ENCODE measurements at places on chromosomes 12 and 14.

DNA sequence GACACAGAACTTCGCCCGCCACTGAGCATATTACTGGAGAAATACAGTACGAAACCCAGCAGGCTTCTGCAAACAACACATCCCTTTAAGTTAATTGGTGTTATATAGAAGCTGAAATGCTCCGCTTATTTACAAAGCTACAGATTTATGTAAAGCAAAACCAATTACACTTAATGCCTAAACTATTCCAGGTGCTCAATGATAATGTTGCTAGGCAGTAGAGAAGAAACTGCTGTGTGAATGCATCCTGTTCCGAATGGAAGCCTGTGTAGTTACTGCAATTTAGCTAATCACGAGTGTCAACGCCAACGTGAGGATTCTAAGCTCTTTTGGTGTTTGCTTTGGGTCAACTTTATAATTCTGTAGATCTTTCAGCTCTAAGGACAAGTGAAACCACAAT, 89.8 kb downstream of the SLC15A5 start:
- no peak for DNase-seq

GRCh38 chr12:46373301-46374296, 1.0 kb upstream of the SLC38A2 start:
- DNase-seq = no peak

DNA sequence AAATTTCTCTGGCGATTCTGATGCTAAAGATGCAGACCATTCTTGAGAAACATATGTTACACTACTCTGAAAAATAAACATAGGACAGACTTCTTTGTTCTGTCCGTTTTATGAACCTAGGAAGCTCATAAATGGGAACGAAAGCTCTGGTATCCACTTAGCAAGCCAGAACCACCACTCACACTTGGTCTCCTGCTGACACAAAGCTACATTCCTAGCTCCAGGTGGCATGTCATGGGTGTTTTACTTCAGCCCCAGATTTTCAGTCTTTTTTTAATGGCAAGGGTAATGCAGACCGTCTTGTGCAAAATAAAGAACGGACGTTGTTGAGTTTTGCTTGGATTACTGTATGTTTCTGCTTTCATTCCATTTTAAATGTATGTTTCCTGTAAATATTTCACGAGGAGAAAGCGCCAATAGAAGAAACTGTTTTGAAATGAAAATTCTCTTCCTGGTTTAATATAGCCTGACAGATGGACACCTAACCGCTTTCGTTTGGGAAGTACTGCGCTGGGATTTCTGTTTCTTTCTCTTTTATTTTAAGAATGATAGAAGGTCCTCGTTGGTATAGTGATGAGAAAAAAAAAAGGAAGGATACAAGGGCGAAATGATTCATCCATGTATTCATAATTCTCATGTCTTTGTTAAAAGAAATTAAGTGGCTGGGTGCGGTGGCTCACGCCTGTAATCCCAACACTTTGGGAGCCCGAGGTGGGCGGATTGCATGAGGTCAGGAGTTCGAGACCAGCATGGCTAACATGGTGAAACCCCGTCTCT, 871 bp upstream of the COQ5 start:
- DNase-seq = no peak

DNA sequence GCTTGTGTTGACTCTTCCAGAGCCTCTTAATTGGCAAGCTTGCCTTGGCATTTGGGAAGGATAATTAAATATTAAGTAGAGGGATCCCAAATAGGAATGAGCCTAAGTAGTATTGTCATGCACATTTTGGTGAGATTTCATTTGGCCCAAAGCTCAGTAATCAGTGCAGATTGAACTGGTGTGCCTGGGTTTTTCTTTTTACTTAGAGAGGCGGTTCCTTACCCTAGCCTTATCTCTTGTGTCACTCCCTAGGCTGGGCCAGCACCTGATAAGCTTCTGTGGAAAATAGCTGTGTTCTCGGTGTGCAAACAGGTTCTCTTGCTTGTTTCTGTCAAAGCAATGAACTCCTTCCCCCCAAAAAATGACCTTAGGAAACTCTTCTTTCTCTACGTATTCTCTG, 9.3 kb upstream of the B4GALNT3 start:
- DNase-seq = no peak

DNA sequence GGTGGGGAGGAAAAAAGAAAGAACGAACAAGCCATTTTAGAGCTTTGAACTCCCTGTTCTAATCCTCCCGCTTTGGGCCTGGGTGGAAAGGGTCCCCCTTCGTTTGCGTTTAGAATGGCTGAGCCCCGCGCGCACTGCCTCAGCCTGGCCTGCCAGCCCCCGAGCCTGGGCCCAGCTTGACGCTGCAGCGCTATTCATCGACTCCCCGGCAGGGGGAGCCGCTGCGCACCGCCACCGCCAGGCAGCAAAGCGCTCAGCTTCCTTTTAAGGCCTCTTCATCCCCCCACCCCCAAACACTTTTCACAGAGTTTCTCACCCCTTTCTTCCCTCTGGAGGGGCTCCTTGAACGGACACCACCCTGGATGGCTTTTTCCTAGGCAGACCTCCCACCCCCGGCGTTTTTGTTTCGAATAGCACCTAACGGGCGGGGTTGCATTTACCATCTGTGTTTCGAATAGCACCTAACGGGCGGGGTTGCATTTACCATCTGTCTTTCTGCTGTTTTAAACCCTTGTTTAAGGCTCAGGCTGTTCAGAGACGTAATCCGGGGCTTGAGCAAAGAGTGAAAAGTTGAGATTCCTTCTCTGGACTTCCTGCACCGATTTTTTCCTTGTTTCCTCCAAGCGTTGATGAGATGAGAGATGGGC, 56.4 kb upstream of the PIWIL1 start:
- DNase-seq = no peak

- peak; percentile 10 for DNase-seq
These were observed 126.9 kb downstream of the DUSP6 start for GRCh38 chr12:89225401-89225800.

DNA sequence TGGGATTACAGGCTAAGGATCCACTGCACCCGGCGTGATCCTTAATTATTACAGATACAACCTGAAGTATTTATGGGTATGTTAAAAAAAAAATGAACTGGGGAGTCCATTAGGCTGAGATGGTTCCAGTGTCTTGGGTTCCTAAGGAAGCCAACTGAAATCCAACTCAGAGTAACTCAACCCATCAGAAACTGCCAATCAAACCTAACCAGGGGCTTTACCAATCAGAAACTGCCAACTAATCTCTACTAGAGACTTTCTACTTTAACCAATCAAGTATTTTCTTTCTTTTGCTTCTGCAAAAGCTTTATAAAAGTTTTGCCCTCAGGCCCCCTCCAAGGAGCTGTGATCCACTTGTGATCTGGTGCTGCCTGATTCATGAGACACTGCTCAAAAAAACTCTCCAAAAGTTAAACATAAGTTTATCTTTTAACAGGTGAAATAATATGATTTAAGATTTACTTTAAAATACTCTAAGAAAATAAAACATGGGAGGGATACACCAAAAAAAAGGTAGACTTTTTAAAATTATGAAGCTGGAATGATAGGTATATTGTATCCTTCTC, 88.0 kb downstream of the ACADS start:
- DNase-seq = no peak

- DNase-seq = no peak
These were observed 58.4 kb upstream of the SAV1 start for GRCh38 chr14:50726372-50727107.

- DNase-seq = no peak
These were observed 1.6 kb upstream of the OTUB2 start for GRCh38 chr14:94024549-94024948.

DNA sequence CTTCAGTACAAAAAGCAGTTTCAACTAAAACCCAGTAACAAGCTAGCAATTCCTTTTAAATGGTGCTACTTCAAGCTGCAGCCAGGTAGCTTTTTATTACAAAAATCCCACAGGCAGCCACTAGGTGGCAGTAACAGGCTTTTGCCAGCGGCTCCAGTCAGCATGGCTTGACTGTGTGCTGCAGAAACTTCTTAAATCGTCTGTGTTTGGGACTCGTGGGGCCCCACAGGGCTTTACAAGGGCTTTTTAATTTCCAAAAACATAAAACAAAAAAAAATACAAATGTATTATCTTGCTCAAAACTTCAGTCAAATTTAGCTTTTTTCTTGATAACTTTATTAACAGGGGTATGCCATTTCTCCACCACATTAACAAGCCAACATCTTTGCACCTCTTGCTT, 3.6 kb upstream of the CLEC4E start:
- peak; percentile 36 for DNase-seq

GRCh38 chr12:4388032-4388431, 8.5 kb upstream of the FGF23 start:
- DNase-seq = no peak

- no peak for DNase-seq
These were observed 44.7 kb downstream of the ANKRD9 start for GRCh38 chr14:102464846-102465341.

- DNase-seq = no peak
These were observed 545.4 kb downstream of the FOXG1 start for GRCh38 chr14:29311983-29312382.

DNA sequence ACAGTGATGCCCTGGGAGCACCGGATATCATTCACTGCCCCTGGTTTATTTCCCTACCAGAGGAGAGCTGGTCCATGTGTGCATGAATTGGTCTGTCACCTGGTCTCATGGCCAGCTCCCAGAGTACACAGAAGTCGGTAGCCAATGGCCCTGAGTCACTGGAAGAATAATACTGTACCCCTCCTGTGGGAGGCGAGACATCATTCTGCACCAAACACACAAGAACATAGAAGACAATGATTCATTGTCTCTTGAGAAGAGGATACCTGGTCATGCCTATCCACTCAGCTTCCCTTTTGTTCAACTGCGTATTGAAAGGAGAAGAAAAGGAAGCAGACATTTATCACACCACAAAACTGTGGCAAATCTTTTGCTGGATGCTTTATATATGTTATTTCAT, 216.2 kb downstream of the DPF3 start:
- no peak for DNase-seq

DNA sequence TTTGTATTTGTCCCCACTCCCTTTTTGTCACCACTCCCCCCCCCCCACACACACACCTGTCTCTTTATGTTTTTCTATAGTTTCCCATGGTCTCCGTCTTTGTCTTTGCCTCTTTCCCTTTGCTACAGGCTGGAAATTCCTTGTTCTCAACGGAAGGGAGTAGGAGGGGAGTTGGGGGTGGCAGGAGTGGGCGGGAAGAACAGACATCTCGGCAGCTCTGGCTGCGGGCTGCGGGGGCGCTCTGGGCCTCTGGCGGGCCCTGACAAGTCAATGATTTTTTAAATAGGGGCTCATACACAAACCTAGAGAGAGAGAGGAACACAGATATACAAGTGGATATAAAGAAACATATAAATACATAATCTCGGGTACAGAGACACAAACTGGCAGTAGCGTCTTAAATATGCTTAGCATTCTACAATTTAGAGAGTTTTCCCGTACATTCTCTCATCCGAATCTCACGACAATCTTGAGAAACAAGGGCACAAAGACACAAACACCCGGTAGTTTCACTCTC, 2.4 kb upstream of the NAB2 start:
- DNase-seq = no peak

GRCh38 chr12:93376436-93377251, 1.1 kb upstream of the NUDT4 start:
- no peak for DNase-seq

- no peak for DNase-seq
These were observed 22.2 kb upstream of the ABCD4 start for GRCh38 chr14:74324931-74325361.

DNA sequence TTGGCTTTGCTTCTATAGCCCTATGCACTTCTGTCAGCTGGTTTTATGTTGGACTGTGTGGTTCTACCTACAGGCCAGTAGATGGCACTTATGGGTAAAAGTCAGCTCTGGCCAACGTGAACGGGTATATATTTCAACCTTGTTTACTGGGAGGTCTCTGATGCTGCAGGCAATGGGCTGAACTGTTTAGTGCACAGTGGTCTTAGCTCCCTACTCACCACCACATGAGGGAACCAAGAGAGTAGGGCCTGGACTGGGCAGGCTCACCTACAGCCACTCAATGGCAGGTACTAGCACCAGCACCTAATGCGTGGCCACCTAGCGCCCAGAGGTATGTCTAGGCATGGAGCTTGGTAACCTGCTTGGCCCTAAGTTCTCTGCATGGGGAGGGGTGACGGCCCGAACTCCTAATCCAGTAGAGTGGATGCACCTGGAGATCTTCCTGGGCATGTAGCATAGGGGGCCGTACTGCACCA, 481.8 kb downstream of the TMEM117 start:
- DNase-seq = no peak

GRCh38 chr12:109951136-109951535, 45.0 kb downstream of the GIT2 start:
- DNase-seq = no peak

DNA sequence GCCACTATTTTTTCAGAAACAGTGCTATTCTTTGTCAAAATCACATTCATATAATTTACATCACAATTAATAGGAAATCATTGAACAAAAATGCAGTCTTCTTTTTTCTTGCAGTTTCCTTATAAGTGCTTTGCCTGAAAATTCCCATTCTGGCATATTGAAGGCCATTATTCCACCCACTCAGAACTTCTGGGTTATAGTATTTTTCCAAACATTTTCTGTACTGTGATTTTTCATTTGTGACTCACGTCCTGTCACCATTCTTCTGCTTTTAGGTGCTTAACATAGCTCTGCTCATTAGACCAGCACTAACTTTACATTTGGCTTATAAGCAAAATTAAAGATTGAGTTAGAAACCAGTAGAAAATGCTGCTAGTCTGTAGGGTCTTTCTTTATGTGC, 241.0 kb upstream of the NPAS3 start:
- no peak for DNase-seq

DNA sequence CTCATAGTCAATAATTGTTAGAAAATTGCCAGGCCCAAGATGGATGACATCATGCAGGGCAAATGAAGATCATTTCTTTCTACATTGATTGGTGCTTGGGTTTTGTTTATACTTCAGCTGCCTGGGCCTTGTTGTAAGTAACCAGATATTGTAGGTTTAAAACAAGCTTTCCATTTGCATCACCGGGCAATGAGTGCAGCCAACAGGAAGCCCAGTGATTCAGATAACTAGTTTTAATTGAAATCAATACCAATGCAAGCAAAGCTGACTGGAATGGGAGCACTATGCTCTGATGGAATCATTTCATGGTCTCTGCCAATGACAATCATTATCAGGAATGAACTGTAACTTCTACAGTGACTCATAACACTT, 279.3 kb downstream of the DUSP6 start:
- DNase-seq = no peak

DNA sequence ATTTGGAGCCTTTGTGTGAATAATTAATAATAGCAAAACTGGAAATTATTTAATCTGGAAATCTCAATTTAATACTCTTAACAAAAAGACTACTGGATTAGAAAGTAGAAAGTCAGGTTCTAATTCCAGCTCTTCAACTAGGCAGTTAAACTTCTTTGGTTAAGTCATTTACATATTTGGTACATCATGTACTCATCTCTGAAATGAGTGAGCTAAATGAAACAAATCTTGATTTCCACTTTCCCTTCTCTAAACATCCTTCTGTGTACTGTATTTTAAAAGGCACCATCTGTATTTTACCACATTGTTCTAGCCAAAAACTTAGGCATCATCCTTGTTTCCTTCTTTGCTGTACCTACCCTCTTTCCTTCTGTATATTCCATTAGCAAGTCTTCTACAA, 26.9 kb downstream of the CRADD start:
- DNase-seq = no peak

- peak; percentile 10 for DNase-seq
These were observed 1165.4 kb downstream of the TMEM121 start for GRCh38 chr14:106691601-106692291.

GRCh38 chr12:24797901-24798300, 151.0 kb downstream of the BCAT1 start:
- DNase-seq = no peak

All from stimulated activated CD8-positive, alpha-beta memory T cell treated with anti-CD3 and anti-CD28 coated beads, Interleukin-4, amount 100 ng/mL, for 1 hour (primary cell).